ENCODE measurements at places on chromosomes 12 and 14.

DNA sequence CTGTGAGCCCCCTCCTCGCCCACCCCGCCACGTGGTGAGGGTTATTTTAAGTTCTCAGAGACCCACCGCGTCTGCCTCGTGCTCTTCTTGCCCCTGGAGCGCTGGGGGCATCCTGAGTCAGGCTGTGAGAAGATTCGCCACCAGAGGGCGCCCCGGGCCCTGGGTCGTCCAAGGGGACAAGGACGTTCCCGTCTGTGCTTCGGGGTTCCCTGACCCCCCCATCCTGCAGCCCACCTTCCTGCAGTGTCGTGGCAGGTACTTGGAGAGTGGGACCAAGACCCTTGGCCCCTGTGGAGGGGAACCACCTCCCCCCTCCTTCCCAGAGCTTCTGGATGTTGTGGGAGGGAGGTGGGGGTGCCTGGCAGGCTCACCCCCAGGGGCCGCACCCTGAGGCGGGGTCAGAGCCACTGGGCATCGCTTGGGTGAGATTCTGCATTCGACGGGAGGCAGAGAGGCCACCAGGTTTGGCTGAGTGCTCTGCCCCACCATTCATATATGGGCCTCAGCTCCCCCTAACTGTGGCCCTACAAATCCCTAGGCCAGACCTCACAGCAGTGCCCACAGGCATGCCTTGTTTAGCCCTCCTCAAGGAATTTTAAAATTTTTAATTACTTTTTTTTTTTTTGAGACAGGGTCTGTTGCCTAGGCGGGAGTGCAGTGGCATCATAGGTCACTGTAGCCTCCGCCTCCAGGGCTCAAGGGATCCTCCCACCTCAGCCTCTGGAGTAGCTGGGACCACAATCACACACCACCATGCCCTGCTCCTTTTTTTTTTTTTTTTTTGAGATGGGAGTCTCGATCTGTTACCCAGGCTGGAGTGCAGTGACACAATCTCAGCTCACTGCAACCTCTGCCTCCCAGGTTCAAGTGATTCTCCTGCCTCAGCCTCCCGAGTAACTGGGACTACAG is 17.0 kb downstream of the RHOF start:
- DNase-seq: peak; percentile 78

GRCh38 chr12:118617611-118618450 is 241.5 kb downstream of the SUDS3 start:
- DNase-seq: no peak

DNA sequence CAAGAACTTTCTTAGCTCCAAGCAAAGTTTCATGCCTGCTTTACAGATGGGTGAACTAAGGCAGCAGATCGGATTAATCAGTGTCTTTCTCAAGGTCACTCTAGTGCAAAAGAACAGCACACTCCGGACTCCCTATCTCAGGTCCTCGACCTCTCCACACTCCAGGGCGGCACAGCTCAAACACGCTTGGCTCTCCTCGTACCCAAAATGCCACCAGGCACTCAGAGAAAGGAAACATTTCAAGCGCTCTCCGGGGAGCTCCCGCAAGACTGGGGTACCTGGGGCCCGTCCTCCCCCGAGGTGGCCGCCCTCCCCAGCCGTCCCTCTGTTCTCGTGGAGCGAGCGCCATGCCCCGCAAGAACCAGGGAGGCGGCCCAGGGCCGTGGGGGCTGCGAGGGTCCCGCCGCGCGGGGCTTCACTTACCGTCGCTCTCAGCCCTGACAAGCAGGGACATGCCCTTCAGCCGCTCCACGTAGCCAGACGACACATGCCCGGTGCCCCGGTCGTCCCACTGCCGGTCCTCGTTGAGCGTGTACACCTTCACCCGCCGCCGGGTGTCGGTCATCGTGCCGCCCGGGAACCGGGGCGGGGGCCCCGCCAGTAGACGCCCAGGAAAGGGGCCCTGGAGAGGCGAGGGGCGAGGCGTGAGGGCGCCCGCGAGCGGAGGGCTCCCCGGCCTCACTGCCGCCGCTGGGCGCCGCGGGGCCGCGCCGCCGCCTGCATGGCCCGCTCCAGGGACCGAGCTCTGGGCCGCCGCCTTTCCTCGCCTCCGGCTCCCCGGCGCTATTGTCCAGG is 830 bp downstream of the PPP4R3A start:
- DNase-seq: peak; percentile 39

DNA sequence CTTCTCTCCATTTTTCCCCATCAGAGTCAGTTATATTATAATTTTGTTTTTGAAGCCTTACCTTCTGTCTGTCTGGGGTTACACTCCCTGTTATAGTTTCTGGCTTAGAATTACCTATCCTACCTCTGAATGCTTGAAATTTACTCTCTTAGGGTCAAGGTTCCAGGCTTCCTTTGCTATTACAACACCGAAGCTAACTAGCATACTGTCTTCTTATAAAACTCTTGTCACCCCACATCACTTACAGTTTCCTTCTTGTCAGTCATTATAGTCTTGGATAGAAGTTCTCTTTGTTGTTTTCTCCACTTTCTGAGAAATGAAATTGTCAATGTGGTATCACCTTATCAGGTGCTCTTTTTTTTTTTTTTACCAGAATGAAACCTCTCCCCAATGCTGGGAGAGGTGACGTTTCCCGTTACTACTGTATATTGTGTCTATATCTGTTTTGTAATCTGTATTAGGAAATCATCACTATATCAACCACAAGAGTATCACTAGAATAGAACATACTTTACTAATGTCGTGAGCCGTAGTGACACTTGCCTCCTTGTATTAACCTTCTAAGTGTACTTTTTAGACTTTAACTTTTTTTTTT is 69.2 kb upstream of the PSMA6 start:
- DNase-seq: no peak

- DNase-seq: no peak
Observed at GRCh38 chr12:109912855-109913321, 12.8 kb downstream of the TCHP start.

- DNase-seq: no peak
Observed at GRCh38 chr14:99260116-99260515, 11.9 kb downstream of the BCL11B start.

GRCh38 chr14:66435683-66436082 is 50.5 kb upstream of the CCDC196 start:
- DNase-seq: no peak

- DNase-seq: no peak
Observed at GRCh38 chr14:30162066-30162465, 234.4 kb upstream of the PRKD1 start.

- no peak for DNase-seq
Observed at GRCh38 chr12:92272061-92272964, 126.7 kb upstream of the BTG1 start.

DNA sequence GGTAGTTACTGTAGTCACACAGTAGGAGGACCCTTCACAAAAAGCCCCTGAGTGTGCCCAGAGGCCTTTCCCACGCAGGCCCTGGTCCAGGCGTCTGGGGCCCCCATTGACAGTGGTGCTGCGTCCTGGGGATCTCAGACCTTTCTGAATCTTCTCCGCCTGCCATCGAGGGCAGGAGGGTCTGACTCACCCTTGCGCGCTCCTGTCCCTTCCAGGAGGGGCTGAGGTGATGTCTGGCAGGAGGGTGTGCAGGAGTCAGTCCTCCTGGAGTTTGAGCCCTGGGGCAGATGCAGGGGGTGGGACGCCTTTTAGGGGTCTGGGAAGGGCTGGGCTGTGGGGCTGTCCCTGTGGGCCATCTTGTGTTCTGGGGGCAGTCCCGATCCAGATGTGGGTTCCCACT is 386.8 kb downstream of the TMEM121 start:
- no peak for DNase-seq

DNA sequence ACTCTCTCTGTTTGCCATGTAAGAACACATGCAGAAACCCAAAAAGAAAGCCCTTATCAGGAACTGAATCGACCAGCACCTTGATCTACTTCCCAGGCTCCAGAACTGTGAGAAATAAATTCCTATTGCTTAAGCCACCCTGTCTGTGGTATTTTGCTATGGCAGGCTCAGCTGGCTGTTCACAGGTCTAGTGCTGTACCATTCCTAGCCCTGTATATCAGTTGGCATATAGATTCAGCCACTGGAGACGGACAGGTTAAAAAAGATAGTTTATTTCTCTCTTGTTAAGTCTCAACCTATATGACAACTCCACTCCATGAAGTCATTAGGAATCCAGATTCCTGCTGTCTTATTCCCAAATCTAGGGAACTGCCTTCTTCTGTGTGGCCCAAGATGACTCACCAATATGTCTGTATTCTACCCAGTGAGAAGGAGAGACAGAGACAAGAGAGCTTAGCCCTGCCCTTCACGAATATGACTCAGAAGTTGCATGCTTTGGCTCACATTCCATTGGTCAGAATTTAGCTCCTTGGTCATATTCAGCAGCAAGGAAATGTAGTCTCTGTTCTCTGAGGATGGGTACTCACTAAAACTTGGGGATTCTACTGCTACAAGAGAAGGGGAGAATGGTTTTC is 57.0 kb downstream of the PLEKHG7 start:
- DNase-seq: peak; percentile 94
